Activated B cell treated with CpG ODN at 0.5 μM for 24 hours (primary cell): ENCODE measurements at places on chromosomes 2 and 18. TPM values are rescaled to one million over a fixed set of nuclear protein-coding genes. Genes with fewer than 3 reads are reported as not detected.

Gene DIPK1C
- not detected in 2 replicates for total RNA-seq

Gene ESPNL
- total RNA-seq, result 0.27 and 0.42 TPM in 2 replicates

Gene RMND5A
- total RNA-seq, result 26.0 and 26.9 TPM in 2 replicates

Gene G6PC2
- total RNA-seq, result not detected in 2 replicates

DNA sequence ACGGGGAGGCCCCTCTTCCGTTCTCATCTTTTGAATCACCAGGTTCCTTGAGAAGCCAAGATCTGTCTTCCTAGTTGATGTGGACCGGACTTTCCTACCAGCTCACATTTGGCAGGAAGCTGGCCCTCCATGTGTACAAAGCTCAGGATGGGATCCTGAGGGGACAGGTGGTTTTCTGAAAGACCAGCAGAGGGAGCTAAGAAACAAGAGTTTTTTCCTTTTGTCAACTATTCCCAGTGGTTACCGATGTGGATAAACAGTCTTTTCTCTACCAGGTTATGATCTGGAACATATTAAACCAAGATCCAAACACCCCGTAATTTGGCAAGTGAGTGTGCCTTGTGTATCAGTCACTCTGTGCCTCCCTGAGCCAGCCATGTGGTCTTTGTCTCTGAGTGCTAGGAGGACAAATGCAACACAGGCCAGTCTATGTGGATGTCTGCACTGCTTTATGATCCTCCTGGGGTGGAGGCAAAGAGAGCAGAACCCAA, 25.1 kb upstream of the ARHGAP25 start:
- no peaks in the 10 kb centered on the region for H3K27me3 ChIP-seq
- H3K27ac ChIP-seq, result peak overlapping the region; percentile 6
- no peak overlapping the region for H3K4me3 ChIP-seq
- no peak for DNase-seq

GRCh38 chr2:214098811-214099210, 312.0 kb upstream of the VWC2L start:
- no peak overlapping the region for H3K4me3 ChIP-seq
- H3K4me1 ChIP-seq, result no peaks in the 10 kb centered on the region
- no peaks in the 10 kb centered on the region for H3K27me3 ChIP-seq
- H3K27ac ChIP-seq, result no peak overlapping the region

DNA sequence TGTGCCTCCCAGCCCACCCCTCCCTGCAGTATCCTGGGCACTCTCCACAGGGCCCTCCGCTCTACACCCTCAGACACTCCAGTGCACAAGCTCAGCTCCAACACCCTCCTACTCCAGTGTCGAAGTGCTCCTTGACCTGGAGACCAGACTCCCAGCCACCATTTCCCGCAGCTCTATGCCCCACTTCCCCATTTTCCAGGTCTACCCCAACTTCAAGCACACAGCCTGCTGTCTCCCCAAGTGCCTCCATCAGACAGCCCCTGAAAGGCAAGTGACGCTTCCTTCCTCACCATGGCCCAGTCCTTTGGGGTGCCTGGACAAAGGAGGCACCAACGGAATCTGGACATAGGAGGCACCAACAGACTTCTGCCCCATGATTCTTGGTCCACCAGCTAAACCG, 7.2 kb downstream of the PASK start:
- no peaks in the 10 kb centered on the region for H3K4me1 ChIP-seq
- H3K4me3 ChIP-seq, result no peak overlapping the region
- DNase-seq, result no peak
- H3K36me3 ChIP-seq, result peaks cover 57% of the 10 kb centered on the region
- no peaks in the 10 kb centered on the region for H3K27me3 ChIP-seq

GRCh38 chr18:28088477-28088876, 88.5 kb downstream of the CDH2 start:
- H3K27me3 ChIP-seq, result no peaks in the 10 kb centered on the region
- H3K4me3 ChIP-seq, result no peak overlapping the region
- H3K27ac ChIP-seq, result no peak overlapping the region

- H3K4me3 ChIP-seq, result no peak overlapping the region
- no peak overlapping the region for H3K27ac ChIP-seq
- DNase-seq, result no peak
- no peaks in the 10 kb centered on the region for H3K4me1 ChIP-seq
- no peaks in the 10 kb centered on the region for H3K27me3 ChIP-seq
These were observed 692.8 kb downstream of the RNF144A start for GRCh38 chr2:7609974-7610373.

DNA sequence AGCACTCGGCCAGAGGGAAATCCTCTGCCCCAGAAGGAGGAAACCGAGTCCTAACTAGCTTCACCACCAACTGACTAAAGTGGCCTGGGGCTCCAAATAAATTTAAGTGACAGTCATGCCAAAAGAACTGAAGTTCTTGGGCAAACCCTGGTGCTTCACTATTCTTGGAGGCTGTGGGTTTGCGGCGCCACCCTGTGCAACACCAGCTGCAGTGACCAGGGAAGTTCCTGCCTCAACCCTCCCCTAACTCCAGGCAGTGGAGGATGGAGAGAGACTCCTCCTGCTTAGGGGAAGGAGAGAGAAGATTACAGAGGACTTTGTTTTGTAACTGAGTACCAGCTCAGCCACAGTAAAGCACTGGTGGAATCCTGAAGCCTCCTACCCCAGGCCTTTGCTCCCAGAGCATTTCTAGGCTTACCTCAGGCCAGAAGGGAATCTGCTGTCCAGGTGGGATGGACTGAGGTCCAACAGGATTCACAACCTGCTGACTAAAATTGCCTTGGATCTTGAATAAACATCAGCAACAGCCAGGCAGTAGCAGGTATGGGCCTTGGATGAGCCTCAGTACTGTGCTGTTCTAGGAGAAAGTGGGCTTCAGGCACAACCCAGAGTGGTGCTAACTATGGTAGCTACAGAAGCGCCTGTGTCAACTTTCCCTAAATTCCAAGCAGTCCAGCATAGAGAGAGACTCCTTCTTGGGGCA, 29.4 kb upstream of the BMP10 start:
- no peak overlapping the region for H3K27ac ChIP-seq
- H3K4me3 ChIP-seq, result no peak overlapping the region
- no peak for DNase-seq
- peaks cover 5% of the 10 kb centered on the region for H3K4me1 ChIP-seq
- H3K27me3 ChIP-seq, result peaks cover 1% of the 10 kb centered on the region
- H3K36me3 ChIP-seq, result no peaks in the 10 kb centered on the region

GRCh38 chr2:65919550-65920188, 487.3 kb upstream of the SPRED2 start:
- no peak overlapping the region for H3K27ac ChIP-seq
- no peak overlapping the region for H3K4me3 ChIP-seq
- no peaks in the 10 kb centered on the region for H3K36me3 ChIP-seq

DNA sequence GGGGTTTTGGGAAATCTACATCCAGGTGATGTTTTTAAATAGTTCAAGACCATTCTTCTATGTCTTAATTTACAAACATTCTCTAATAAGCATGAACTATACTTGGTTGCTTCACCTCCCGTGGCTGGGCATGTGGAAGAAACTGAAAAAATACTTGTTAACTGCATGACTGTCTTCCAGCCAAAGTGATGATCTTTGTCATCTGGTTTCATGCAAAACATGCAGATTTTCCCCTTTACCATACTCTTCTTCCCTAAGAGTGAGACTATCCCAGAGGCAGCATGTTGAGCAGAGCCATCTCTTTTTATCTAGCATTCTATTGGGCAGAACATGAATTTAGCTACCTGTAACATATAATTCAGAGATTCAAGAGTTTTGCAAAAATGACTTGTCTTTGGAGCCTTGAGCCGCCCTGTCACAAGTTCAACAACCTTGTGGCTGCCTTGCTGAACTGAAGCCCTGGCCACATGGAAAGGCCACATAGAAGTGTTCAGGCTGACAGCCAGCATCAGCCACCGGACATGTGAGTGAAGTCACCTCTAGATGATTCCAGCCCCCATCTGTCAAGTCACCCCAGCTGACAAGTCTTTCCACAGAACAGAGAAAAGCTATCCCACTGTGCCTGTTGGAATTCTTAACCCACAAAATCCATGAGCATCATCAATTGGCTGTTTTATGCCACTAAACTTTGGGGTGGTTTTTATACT, 142.8 kb downstream of the ANKRD44 start:
- H3K27ac ChIP-seq, result peak overlapping the region; percentile 70
- peaks cover 50% of the 10 kb centered on the region for H3K36me3 ChIP-seq
- peaks cover 81% of the 10 kb centered on the region for H3K4me1 ChIP-seq
- no peak for DNase-seq

DNA sequence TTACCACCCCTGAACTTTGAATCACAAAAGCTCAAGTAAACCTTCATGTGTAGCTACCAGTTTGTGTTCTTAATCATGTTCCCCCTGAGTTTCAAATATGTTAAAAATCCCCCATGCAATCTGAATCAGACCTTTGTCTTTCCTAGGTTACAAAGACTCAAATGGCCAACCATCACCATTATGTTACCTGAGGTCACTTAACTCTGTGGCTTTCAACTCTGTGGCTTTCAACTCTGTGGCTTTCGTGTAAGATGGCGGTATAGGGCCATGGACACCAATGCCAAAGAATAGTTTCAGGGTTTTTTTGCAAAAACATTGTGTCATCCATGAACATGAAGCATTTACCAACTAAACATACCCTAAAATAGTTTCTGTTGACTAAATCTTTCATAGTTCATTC, 6.7 kb downstream of the ERMN start:
- no peaks in the 10 kb centered on the region for H3K4me1 ChIP-seq
- peaks cover 17% of the 10 kb centered on the region for H3K36me3 ChIP-seq
- no peaks in the 10 kb centered on the region for H3K27me3 ChIP-seq
- H3K4me3 ChIP-seq, result no peak overlapping the region
- H3K27ac ChIP-seq, result no peak overlapping the region

GRCh38 chr2:235044501-235045271, 92.9 kb downstream of the SH3BP4 start:
- DNase-seq, result no peak
- peak overlapping the region; percentile 79 for H3K27ac ChIP-seq
- peak overlapping the region; percentile 70 for H3K4me3 ChIP-seq

GRCh38 chr2:127075821-127076220, 31.1 kb downstream of the BIN1 start:
- H3K4me1 ChIP-seq, result peaks cover 49% of the 10 kb centered on the region
- H3K36me3 ChIP-seq, result peaks cover 40% of the 10 kb centered on the region
- peak overlapping the region; percentile 53 for H3K27ac ChIP-seq
- no peak overlapping the region for H3K4me3 ChIP-seq

DNA sequence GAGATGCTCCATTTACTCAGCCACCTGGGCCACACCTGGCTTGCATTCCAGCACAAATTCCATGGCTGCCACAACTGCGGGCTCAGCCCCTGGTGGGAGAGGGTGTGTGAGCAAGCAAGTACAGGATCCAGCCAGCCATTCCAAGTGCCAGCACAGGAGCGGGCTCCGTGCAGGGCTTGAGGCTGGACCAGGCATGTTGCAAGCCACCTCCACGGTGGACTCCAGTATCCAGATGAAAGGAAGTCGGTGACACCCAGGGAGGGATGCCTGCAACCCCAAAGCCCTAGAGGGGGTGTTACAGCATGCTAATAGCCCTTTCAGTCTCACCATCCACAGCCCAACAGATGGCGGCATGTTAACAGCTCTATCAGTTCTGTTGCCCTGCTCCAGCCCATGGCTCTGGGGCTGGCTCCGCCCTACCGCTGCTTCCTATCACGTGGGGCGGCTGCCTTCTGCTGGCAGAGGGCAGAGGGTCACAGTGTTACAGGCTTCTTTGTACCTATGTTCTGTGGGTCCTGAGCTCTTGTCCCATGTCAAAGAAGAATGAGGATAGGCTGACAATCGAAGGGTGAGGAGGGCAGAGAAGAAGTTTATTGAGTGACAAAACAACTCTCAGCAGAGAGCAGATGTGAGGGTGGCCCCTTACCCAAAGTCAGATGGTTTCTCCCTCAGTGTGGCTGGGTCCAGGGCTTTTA, 11.7 kb upstream of the GORASP2 start:
- H3K4me1 ChIP-seq, result no peaks in the 10 kb centered on the region
- peaks cover 5% of the 10 kb centered on the region for H3K27me3 ChIP-seq
- no peak for DNase-seq

DNA sequence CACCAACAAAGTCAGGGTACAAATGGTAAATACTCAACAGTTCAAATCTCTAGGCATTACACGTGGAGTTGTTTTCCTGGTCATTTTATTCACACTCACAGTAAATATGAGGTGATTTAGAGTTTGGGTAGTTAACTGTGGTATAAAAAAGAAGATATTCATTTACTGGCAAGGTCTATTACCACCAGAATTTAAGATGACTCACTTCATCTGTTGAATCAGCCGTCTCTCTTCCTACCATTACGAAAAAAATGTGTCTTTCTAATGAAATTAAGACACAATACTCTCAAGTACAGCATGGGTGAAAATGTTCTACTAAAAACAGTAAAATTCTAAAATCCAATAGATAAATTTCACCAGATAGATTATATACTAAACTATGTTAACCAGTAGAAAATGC, 21.0 kb upstream of the GPR75 start:
- no peak for DNase-seq
- peaks cover 78% of the 10 kb centered on the region for H3K36me3 ChIP-seq
- no peaks in the 10 kb centered on the region for H3K27me3 ChIP-seq
- no peak overlapping the region for H3K27ac ChIP-seq
- H3K4me3 ChIP-seq, result no peak overlapping the region
- no peaks in the 10 kb centered on the region for H3K4me1 ChIP-seq

DNA sequence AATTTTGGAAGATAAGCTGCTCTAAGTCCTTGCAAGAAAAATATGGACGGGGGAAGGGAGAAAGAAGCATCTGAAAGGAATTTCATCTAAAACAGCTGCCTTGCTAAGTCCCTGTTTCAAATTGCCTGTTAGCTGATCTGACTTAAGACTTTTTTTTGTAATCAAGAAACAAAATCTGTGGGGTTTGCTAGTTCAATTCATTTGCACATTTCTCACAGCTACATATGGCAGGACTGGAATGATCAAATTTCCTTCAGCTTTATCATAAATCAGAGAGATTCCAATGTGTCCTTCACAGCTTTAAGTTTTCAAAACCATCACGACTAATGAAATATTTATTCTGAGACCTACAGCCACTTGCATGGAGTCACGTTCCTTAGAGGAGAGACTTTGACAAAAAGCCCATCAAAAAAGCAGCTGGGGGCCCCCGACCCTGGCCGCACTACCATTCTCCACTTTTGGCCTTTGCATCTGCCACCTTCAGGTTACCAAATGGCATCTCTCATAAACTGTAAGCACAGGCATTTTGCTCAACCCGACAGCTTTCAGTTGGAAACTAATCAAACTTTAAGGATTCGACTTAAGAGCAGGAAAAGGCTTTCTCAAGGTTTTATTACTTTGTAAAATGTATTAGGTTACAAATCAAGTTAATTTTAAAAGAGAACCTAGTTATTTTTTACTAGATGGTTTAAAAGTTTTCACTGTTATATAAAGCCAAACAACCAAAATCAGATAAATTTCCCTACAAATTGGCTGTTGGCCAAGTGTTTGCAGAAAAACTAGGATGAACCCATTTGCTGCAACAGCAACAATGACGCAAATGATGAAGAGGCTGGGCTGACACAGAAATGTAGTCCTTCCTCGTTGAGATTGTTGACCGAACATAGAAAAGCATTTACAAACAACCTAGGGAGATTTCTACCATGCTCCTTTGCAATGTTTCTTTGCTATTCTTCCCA, 100.4 kb upstream of the RND3 start:
- DNase-seq, result no peak
- no peak overlapping the region for H3K4me3 ChIP-seq
- H3K36me3 ChIP-seq, result no peaks in the 10 kb centered on the region
- H3K4me1 ChIP-seq, result no peaks in the 10 kb centered on the region

GRCh38 chr2:42041377-42042127, 6.3 kb upstream of the PKDCC start:
- peaks cover 36% of the 10 kb centered on the region for H3K27me3 ChIP-seq
- no peak overlapping the region for H3K27ac ChIP-seq
- DNase-seq, result no peak
- no peak overlapping the region for H3K4me3 ChIP-seq
- H3K36me3 ChIP-seq, result no peaks in the 10 kb centered on the region
- H3K4me1 ChIP-seq, result no peaks in the 10 kb centered on the region

GRCh38 chr2:147501968-147502367, 342.9 kb upstream of the ACVR2A start:
- H3K36me3 ChIP-seq, result no peaks in the 10 kb centered on the region
- H3K27ac ChIP-seq, result no peak overlapping the region
- no peak overlapping the region for H3K4me3 ChIP-seq
- H3K27me3 ChIP-seq, result no peaks in the 10 kb centered on the region
